ENCODE measurements at places on chromosomes 2 and 18.

DNA sequence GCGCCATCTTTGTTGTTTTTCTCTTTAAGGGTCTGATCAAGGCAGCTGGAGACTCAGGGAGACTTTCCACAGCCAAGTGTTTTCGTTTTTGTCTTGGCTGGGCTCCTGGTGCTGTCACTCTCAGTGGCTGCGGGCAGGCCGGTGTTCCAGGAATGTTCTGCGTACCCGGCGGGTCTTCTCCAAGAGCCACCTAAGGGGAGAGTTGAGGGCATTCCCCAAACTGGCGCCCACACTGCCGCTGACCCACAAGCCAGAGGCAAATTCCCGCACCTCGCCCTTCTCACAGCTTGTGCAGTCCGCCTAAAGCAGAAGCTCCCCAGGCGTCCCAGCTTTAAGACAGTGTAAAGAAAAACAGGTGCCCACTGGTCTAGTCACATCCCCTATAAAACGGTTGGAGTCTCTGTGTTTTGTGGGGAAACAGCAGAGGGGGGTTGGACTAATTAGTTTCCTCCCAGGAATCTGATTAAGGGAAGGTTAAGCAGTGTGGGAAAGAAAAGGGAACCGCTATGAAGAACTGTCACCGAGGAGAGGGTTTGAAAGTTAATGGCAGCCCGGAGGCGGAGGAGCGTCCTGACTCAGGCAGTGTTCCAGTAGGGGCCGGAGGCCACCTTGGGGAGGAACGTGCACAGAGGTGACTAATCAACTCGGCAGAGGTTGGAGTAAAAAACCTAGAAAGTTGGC lies 224.5 kb downstream of the SLC4A3 start:
- no peak for DNase-seq

DNA sequence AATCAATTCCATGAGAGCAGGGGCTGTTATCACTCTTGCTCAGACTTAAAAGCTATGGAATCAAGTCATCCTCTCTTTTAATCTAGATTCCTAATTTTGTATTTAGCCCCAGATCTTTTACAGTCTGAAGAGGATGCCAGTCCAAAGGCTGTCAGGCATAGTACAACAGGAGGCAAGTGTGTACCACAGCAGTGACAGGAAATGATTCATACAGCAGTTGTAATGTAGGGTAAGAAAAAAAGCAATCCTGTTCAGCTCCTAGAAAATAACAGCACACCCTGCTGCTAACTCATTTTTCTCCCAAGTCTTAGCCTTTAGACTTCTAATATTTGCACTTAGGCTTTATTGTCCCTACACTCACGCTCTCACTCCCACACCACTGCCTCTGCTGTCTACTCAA lies 127.8 kb upstream of the SYT4 start:
- no peak for DNase-seq

GRCh38 chr2:203484266-203485112 lies 50.6 kb downstream of the RAPH1 start:
- DNase-seq: no peak

DNA sequence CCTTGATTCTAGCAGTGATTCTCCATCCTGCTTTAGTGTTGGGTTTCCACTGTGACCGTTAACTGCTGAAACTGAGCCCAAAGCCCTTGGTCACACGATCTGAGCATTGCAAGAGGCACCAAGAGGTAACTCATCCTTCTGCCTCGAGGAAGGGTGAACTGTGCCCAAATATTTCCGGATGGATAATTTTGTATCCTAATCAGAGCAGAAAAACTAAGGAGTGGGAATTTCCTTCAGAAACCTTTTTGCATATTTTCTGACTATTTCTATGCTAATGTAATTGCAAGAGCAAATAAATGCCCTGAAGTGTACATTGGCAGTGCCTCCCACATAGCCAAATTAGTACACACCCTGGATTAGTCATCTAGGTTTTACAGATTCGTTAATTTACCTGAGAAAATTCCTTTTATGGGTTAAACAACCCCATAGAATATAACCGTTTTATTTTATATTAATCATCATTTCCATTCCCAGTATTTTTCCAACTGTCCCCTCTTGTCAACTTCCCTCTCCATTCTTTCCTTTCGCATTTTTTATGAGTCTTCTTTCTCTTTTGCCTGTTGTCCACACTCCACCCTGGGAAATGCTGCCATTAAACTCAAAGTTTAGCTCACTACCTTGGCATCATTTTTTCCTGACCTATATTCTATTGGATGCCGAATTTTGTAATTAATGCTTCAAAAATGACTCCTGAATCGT lies 31.7 kb upstream of the COBLL1 start:
- DNase-seq: peak; percentile 12

- DNase-seq: no peak
Observed at GRCh38 chr2:170818752-170819470, 2.2 kb downstream of the GAD1 start.

DNA sequence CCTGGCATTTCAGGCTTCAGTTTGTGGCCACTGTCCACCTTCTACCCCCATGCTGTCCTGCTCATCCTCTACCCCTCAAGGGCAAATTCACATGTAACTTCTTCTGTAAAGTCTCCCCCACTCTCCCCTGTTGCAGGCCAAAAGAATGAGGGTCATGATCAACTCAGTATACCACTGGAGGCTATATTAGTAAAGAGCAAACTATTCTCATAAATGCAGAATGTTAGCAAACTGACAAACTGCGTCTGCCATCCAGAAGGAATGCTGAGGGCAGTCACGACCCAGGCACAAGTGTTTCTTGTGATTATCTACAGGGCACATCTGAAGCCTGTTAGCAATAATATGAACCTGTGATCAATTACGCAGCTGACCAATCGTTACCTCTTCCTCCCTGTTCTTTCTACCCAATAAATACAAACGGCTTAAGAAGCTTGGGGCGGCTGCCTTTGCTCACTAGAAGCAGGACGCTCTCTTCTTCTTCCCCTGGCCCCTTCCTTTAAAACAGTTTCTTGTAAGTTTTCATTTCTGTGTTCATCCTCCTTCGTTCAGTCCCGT lies 58.3 kb downstream of the SEPTIN10 start:
- no peak for DNase-seq

DNA sequence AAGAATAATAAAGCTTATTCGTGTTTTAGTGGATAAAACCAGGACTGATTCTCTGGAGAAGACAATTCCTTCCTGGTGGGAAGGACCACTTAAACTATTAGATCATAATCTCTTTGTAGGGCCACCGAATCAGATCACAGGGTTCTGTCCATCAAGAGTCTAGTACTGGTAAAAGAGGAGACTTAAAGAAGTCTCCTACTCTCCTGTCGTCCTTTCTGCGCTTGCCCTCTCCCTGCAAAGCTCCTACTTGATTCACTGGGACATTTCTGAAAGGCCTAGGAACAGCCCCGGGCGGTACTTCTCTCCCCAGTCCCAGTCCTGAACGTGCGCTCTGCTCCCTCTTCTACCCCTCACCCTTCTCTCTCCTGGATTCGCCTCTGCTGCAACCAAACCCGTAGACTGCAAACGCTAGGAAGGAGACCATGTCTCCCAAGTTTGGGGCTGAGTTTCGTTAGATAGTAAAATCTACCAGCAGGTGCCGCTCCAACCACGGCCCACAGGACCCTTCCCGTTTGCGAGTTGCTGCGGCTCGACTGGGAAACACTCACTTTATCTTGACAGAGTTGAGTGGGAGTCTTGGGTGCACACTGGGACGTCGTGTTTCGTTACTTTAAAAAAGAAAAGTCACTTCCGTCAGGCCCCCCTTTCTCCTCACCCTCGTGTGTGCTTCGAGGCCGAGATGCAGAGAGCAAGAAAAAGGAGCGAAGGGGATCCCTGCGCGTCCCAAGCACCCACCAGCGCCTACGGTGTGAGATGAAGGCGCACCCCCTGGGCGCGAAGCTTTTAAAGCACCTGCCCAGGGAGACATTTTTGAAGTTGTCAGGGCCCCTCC lies 923 bp downstream of the FIGLA start:
- peak; percentile 40 for DNase-seq

DNA sequence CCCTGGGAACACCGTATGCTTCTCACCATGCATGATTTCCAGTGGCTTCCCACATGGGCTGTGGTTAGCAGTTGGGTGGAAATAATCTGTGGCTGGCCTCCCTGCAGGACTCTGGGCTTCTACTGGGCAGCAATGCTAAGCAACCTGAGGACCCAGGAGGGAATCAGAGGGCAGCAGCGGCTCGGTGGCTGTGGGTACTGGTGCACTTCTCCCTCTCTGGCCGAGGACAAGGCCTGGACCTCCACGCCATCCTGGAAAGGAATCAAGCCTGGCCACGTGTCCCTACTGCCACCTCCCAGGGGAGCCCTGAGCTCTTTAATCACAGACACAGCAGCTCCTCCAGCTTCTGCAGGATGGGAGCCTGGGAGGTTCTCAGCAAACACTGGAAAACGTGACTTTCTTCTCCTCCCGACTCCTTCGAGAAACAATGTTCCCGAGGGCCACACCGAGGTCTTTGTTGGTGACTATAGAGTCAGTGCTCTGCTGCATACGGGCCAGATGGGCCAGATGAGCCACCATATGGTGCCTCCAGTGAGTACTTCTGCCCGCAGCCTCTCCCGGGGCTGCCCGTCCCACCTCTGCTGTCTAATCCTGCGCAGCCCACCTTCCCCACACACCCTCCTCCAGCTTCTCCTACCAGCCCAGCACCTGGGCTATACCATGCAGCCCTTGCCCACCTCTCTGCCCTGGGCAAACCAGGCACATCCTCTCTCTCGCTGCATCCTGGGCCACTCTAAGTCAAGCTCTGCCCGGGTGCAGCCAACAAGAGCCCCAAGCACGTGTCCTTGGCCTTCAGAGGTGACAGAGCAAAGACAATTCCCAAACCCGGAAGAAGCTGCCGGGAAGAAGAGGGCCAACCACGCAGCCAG lies 42.8 kb upstream of the OTOS start:
- DNase-seq: no peak

GRCh38 chr2:105822186-105822585 lies 77.5 kb downstream of the NCK2 start:
- no peak for DNase-seq

GRCh38 chr2:163187995-163188655 lies 349.6 kb upstream of the KCNH7 start:
- peak; percentile 63 for DNase-seq

DNA sequence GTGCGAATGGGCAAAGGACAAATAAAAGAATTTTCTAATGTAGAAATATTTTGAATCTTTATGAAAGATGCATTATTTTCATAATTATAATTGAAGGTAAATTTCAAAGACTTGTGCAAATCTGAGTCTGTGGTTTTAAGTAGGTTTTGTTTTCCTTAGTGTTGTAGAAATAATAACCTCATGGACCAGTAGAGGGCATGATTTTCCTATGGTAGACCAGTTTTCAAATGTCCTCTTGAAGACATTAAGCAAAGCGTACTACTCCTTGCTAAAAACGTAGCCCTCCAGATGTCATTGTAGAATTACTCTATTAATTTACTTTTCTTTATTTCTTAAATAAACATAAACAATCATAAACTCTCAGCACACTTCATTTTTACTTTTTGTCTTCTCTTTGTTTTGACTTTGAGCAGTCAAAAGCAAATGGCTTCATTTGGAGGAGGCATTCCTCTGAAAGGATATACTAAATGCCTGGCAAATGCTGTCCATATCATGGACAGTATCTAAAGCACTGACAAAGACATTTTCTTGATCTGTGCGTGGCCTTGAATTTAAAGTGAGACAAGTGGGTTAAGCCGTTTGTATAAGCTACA lies 85.8 kb upstream of the FAM237A start:
- peak; percentile 27 for DNase-seq
